ENCODE measurements at places on chromosomes 6 and 20. TPM values are rescaled to one million over a fixed set of nuclear protein-coding genes. Genes with fewer than 3 reads are reported as not detected.

SIRPD gene
- not detected for polyA plus RNA-seq

ALDH8A1 gene
- 6.9 TPM for polyA plus RNA-seq

LAMA2 gene
- polyA plus RNA-seq = 0.12 TPM

EEF1A2 gene
- 208 TPM for polyA plus RNA-seq

RIPOR2 gene
- polyA plus RNA-seq = 83.8 TPM
